Renal cortex interstitium (tissue), 15 donors: ENCODE measurements at places on chromosomes 6 and 20. TPM values are rescaled to one million over a fixed set of nuclear protein-coding genes. Genes with fewer than 3 reads are reported as not detected.

SLC2A10 gene
- 18.8 TPM for polyA plus RNA-seq

THBS2 gene
- 9.0 TPM for polyA plus RNA-seq

PLA2G7 gene
- 2.8 TPM for polyA plus RNA-seq

NKX2-2 gene
- polyA plus RNA-seq = not detected

LY6G5B gene
- 30.6 TPM for polyA plus RNA-seq

CST5 gene
- polyA plus RNA-seq = 0.39 TPM

PSORS1C1 gene
- 0.23 TPM for polyA plus RNA-seq

FILIP1 gene
- polyA plus RNA-seq = 3.5 TPM

PGC gene
- 0.26 TPM for polyA plus RNA-seq
